Activated CD4-positive, CD25-positive, alpha-beta regulatory T cell treated with anti-CD3 and anti-CD28 coated beads, Interleukin-2, amount 50 U/mL, for 16 hours (primary cell): ENCODE measurements at places on chromosomes 3 and 15.

DNA sequence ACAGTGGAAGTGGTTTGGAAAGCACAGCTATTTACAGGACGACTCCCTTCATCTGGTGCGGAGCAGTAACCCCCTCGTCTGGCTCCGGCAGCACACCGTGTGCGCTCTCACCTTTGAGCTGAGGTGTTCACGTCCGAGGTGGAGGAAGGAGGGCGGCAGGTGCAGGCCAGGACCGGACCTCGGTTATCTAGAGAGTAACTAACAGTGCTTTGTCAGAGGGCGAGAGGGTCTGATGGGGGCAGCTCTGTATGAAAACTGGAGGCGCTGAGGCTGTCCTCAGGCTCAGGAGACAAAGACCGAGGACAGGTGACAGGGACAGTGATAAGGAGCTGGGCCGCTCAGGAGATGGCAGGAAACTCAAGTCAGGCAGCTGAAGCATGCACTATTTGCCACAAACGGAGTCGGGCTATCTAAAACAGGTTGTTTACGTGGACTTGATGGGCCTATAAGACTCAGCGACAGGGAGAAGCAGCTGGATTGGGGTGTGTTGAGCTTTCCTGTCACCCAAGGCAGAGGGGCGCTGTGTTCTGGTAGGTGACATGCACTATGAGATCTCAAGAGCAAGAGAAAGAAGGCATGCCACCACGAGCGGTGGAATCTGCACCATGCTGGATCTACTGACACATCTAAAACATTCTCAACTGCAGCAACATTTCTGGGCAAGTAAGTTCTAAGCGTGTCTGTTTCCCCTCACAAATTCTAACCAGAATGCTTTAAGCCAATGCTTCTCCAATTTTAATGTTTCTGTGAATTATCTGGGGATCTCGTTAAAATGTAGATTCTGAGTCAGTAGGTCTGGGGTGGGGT is 155.2 kb downstream of the XXYLT1 start:
- DNase-seq: no peak

DNA sequence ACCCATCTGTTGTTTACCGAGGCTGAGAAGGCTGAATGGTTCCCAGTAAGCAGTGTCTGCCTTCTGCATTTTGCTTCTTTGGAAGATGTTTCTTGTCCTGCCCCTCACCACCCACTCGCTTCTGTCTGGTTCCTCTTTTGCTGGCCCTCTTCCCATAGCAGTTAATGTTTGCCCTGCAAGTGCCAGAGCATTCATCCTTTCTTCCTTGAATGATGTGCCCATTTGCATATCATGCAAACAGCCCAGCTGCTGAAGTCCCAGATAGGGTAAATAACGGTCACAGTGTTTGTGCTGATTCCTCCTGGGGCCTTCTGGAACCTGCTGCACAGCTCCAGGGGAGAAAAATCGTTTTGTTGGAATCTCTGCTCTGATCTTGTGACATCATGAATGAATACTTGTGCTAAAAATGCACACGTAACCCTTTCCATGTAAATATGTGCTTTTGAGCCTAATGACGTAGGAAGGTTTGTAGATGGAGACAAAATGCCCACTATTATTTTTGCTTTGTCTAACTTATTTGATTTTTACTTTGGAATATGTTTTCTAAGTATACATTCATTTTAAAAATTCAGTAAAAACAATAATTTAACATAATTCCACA is 381.0 kb downstream of the SOX2 start:
- no peak for DNase-seq

- no peak for DNase-seq
Observed at GRCh38 chr3:186152361-186152798, 43.5 kb upstream of the ETV5 start.

GRCh38 chr15:82646250-82647044 is 716 bp downstream of the CPEB1 start:
- DNase-seq: no peak

DNA sequence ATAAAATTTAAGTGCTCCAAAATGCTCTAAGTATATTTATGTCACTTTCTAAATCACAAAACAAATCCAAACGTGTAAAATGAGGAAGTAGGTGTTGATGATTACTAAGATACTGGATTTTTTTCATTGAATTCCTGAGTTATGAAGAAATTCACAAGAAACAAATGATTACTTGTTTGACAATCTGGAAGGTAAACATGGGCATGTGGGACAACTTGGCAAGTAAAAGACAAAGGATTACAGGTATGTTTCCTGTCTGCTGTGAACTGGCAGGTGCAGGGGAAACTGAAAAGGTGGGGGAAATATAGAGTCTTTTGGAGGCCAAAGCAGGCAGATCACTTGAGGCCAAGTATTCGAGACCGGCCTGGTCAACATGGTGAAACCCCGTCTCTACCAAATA is 252.7 kb upstream of the AZI2 start:
- DNase-seq: no peak

DNA sequence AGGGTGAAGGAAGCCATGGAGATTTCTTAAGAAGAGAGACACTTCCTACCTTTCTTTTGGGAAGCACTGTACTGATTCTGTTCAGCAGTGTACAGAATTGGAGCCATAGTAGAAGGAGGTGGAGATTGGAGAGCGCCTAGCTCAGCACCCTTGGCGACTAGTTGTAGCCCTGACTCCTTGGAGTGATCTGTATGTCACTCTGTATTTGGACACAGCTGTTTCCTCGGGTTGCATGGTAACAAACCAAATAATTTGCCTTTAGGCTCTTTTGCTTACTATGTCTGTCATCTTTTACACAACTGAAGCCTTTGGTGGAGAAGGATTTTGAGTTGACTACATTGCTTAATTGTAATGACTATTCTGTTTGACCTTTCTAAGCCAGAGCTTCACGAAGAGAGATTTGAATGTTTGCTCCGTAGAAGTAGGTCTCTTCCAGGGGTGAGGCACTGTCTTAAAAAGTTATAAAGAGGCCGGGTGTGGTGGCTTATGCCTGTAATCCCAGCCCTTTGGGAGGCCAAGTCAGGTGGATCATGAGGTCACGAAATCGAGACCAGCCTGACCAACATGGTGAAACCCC is 77.1 kb downstream of the AKAP13 start:
- no peak for DNase-seq

GRCh38 chr15:80588801-80589200 is 106.3 kb upstream of the ABHD17C start:
- no peak for DNase-seq

GRCh38 chr3:131349454-131349853 is 32.1 kb upstream of the NUDT16 start:
- DNase-seq: no peak

GRCh38 chr15:71325481-71325880 is 210.2 kb downstream of the THSD4 start:
- DNase-seq: no peak

DNA sequence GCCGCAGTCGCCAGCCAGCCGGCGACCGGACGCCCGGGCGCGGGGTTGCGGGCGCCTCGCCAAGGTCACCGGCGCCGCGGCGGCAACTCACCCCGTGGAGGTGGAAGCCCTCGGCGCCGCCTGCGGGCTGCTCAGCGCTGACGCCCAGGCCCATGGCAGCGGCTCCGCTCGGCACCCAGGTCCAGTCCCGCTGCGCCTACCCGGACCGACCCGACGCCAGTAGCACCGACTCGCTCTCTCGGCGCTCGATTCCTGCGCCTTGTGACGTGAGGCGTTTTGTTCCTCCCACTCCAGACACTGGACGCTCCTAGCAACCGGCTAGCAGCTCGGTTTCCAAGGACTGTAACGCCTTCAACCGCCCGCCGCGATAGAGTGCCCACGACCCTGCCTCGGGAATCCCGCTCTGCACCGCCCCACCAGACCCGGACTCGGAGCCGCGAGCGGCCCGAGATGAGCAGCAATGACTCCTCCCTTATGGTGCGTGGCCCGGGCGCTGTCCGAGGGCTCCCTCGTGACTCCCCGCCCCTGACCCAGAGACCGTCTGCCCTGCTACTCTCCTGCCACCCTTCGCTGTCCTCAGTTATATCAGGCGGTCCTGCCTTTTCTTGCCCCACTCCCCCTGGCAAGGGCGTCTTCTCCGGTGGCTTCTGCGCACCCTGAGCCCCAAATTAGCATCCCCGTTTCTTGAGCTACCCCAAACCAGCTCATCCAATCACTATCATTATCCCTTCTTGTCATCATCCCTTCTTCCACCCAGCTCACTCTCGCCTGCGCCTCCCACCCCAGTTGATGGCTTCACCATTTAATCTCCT is at the start of the genes GORASP1 and TTC21A:
TSS of gene GORASP1 (minus strand) at position 240 of the 812 bp plus-strand sequence. CDS start at position 154, 86 bp downstream.
TSS of gene TTC21A (plus strand) at position 293 of the 812 bp plus-strand sequence. CDS start at position 451, 158 bp downstream.
- no peak for DNase-seq

- DNase-seq: no peak
Observed at GRCh38 chr3:88180398-88180999, 30.7 kb downstream of the C3orf38 start.

- DNase-seq: no peak
Observed at GRCh38 chr15:73782344-73782959, 29.3 kb upstream of the INSYN1 start.

GRCh38 chr15:48084759-48085590 is 35.8 kb upstream of the SLC24A5 start:
- no peak for DNase-seq

GRCh38 chr3:24096695-24097290 is 151.7 kb downstream of the NR1D2 start:
- DNase-seq: no peak

- DNase-seq: no peak
Observed at GRCh38 chr3:182165234-182165633, 453.5 kb downstream of the SOX2 start.

DNA sequence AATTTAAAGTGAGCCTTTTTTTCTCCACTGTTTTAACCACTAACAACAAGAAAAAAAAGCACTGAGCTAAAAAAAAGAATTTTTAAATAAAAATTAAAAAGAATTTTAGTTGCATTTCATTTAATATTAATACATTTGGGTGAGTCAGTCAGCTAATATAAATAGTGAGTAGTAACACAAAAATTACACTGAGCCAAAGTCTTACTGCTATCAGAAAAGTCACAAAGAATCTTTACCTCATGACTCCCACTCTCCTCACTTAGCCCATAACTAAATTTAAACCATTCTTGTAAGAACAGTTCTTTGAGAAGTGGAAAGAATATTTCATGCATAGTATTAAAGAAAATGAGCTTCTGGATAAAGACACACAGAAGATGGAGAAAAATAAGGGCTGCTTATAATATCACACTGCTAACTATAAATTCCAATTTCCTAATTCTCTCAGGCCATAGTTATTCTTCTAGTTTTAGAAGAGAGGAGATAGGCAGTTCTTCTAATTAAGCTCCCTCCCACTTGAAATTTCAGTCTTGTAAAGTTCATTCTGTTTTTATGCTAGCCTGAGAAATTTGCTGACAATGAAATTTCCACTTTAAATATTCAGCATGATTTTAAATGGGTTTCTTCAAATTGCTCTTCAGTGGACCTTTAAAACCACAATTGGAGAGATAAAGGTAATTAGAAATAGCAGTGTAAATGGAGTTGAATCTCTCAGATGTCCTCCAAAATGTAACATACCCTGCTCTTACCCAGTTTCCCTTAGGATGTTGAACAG is 17.6 kb downstream of the SHQ1 start:
- no peak for DNase-seq

DNA sequence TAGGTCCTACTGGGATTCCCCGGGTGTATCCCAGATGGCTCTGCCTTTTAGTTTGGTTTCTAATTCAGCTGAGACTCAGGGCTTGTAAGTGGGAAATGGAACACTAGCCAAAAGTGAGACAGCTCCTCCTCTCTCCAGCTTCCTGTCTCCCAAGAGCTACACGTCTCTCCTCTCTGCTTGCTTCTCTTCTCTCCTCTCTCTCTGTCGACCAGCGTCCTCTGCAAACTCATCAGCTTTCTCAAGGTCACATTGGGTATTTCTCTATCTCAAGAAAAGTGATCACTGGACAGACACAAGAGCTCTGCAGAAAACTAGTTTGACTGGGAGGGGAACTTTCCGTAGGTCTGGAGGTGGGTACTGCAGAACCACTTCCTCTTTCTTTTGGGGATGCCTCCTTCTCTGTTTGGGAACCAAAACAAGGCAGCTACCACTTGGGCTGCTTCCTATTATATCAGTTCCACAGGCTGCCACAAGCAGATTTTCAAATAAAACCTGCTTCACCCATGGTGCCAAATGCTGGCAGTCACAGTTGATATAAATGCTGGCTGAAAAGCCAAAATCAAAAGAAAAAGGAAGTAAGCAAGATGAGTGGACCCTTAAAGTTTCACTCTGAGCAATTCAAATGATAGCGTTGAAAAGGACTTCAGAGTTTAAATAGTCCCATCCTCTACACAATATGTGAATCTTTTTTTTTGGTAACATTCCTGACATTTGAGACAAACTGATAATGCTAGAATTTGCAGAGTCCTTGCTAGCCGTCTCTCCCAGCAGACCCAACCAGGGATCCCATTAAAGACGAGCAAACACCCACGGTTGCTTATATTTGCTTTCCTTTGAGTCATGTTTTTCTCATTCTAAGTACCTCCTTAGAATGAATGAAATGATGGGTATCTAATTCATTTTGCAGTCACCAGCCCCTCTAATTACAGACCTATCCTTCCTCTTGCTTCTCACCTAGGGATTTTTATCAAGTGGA is 7.2 kb upstream of the DYNC1LI1 start:
- DNase-seq: no peak

GRCh38 chr15:78540871-78541743 is 863 bp downstream of the PSMA4 start:
- DNase-seq: no peak

GRCh38 chr3:120775411-120775810 is 32.9 kb downstream of the GTF2E1 start:
- no peak for DNase-seq

- DNase-seq: no peak
Observed at GRCh38 chr3:139728414-139728813, 50.6 kb upstream of the NMNAT3 start.

GRCh38 chr15:56038015-56038414 is 44.6 kb upstream of the NEDD4 start:
- DNase-seq: no peak

DNA sequence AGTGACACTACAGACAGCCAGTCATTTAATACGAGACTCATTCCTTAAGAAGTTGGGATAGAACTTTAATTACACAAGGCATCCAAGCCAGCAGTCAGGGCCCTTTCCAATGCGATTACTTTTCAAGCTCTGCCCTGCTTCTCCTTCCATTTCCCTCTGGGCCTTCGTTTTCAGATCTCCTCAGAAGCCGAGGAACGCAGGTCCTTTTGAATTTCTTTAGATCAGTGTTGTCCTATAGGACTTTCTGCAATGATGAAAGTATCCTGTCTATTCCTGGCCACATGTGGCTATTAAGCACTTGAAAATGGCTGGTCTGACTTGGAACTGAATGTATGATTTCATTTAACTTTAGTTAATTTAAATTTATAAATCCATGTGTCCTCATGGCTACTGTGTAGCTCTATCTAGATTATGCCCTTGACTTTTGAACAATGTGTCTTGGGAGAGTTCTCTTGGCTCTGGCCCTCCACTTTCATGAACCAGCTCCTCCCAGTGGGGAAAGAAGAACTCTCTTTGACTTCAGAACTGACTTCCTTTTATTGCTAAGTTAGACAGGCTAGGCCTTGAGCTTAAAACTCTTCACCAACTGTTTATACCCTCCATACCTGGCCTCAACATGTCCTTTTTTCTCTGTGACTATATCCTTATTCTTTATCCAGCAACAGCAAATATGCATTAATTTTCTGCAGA is 22.6 kb downstream of the TGFBR2 start:
- DNase-seq: no peak

GRCh38 chr3:126911162-126912026 is 71.5 kb upstream of the PLXNA1 start:
- DNase-seq: peak; percentile 24

- DNase-seq: no peak
Observed at GRCh38 chr15:52050416-52050815, 31.4 kb downstream of the MAPK6 start.

- no peak for DNase-seq
Observed at GRCh38 chr3:124639406-124640237, 90.6 kb upstream of the UMPS start.

- no peak for DNase-seq
Observed at GRCh38 chr3:193391902-193392301, 13.3 kb upstream of the ATP13A5 start.

- no peak for DNase-seq
Observed at GRCh38 chr15:58016581-58017175, 48.8 kb downstream of the ALDH1A2 start.
